Activated gamma-delta T cell (primary cell): ENCODE measurements at places on chromosomes 3 and 15.

DNA sequence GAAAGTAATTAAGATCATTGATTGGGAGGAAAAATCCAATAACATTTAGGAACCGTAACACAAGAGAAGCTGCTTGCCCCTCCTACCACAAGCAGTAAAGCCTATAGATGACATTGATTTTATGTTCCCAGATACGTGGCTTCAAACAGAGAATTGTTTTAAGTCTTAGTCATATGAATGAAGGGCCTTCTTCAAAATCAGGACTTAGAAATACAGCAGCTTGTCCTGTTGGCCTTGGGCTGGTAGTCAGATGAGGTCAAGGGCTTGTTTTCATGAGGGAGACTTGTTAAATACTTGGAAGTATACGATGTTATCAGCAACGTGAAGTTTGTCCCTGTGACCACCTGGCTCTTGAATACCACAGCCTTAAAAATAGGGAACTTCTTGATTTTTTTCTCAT is 114.4 kb downstream of the VGLL4 start:
- no peak for DNase-seq

- no peak for DNase-seq
Observed at GRCh38 chr3:160968761-160969160, 136.4 kb downstream of the B3GALNT1 start.

DNA sequence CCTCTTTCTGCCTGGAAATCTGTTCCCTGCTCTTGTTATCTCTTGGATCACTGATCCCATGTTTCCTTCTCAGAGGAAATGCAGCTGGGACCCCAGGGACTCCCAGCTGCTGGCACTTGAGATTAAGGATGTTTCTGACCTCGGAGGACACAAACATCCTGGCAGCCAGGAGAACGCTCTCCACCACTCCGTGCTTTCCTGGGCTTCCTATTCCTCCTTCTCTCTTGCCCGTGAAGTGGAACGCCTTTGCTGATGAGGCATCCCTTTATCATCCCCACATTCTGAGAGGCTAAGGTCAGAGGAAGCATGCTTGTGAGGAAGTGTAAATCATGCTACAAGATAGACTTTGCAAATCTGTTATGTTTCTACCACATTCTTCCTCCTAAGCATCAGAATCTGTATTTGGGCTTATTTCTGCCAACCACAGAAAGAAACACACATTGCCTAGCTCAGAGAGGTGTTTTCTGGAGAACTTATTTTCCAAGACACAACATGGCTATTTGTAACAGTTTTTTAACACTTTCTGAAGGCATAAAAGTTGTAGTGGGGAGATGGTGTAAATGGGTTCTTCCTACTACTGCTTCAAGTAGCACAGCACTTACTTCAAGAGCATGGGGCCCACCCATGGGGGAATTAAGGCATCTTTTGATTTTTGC is 25.6 kb upstream of the LDHAL6B start:
- no peak for DNase-seq

GRCh38 chr15:61584410-61584809 is 355.3 kb upstream of the RORA start:
- no peak for DNase-seq

DNA sequence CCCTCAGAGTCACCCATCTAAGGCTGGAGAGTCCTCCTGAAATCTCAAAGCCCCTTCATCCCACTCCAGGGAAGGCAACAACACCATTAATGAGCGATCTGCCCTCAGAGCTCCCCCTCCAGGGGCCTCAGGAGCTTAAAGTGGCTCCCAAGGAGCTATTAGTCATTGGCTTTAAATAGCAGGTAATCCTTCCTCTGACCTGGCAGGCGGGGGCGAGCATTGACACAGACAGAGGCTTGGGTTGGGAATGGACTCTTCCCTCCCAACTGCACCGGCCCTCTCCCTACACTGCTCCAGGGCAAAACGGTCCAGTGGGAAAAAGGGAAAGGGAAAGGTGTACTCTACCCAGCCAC is 1.4 kb downstream of the MFGE8 start:
- DNase-seq = no peak

DNA sequence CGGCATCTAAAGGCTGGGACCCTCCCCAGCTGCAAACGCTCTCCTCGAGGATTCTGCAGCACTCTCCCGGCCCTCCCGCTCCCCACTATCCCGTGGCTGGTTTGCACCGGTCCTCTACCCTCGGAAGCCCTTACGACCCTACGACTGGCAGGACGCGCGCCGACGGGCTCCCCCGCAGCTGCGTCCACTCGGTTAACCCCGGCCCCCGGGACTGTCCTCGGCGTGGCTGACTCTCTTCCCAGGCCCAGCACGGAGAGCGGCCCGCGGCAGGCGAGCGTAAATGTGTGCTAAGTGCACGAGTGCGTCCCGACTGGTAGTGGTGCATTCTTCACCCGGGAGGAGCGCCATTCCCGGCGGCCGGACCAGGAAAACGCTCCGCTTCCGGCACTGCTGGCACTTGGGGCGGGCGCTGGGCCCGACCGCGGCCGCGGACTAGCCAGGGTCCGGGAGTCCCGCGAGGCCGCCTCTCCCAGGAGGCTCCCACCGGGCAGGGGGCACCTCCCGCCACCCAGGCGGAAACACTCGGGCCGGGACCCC is 508 bp downstream of the GORASP1 start:
- DNase-seq = no peak

GRCh38 chr3:45239254-45239653 is 13.2 kb upstream of the TMEM158 start:
- DNase-seq = no peak

- DNase-seq = no peak
Observed at GRCh38 chr15:77840991-77841775, 208.5 kb upstream of the LINGO1 start.

DNA sequence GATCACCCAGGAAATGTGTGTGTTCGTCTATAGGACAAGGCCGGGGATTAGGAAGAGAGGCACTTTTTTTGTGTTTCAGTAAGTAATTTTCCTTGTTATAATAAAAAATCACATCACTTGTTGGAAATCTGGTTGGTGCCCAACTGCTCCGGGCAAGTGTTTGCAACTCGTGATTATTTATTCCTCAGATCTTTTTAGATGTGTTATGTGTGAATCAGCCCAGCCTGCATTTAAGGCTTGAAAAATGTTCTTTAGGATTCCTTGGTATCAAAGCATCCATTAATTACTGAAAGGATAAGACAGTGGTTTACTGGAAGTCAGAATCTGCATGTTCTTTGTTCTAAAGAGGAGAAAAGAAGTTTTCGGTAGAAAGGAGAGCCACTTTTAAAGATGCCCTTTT is 345.6 kb downstream of the FEZF2 start:
- DNase-seq = no peak
